Ureter (tissue), 1 donor: ENCODE measurements at places on chromosomes 12 and 14. TPM values are rescaled to one million over a fixed set of nuclear protein-coding genes. Genes with fewer than 3 reads are reported as not detected.

Gene MFAP5
- total RNA-seq, result 17.0 TPM

Gene PLEKHD1
- total RNA-seq, result 0.10 TPM

Gene IKZF4
- total RNA-seq, result 14.6 TPM

Gene TMEM132C
- 12.6 TPM for total RNA-seq

Gene C14orf132
- total RNA-seq, result 6.7 TPM

Gene ALX1
- total RNA-seq, result 0.26 TPM

Gene TC2N
- 119 TPM for total RNA-seq

Gene ZNF385A
- total RNA-seq, result 88.4 TPM

Gene PTPN21
- 20.3 TPM for total RNA-seq

Gene ENDOU
- total RNA-seq, result 0.89 TPM

Gene MMP19
- total RNA-seq, result 17.7 TPM

Gene FKBP11
- total RNA-seq, result 24.9 TPM

Gene RHEBL1
- total RNA-seq, result not detected

Gene P3H3
- 27.9 TPM for total RNA-seq

Gene BEST3
- not detected for total RNA-seq

Gene TAS2R43
- 3.0 TPM for total RNA-seq

Gene STXBP6
- total RNA-seq, result 10.0 TPM

Gene B3GNT4
- not detected for total RNA-seq

Gene GDF3
- total RNA-seq, result not detected

Gene SLC6A15
- 0.31 TPM for total RNA-seq

Gene AKAP3
- total RNA-seq, result 4.2 TPM

Gene SMCO2
- not detected for total RNA-seq

Gene TBX3
- total RNA-seq, result 251 TPM

Gene PTPRR
- 1.7 TPM for total RNA-seq

Gene YAF2
- 43.3 TPM for total RNA-seq

Gene C12orf50
- 0.10 TPM for total RNA-seq

Gene AMN
- 3.2 TPM for total RNA-seq

Gene OAS1
- 48.4 TPM for total RNA-seq

Gene ARL6IP4
- total RNA-seq, result 130 TPM

Gene OR6C2
- 1.2 TPM for total RNA-seq

Gene CABP1
- total RNA-seq, result 5.9 TPM

Gene IFT81
- 21.9 TPM for total RNA-seq

Gene CHST11
- 10.8 TPM for total RNA-seq

Gene FLVCR2
- 6.9 TPM for total RNA-seq
